ENCODE measurements at places on chromosomes 2 and 18. TPM values are rescaled to one million over a fixed set of nuclear protein-coding genes. Genes with fewer than 3 reads are reported as not detected.

CDH7 gene
- not detected for total RNA-seq

FER1L5 gene
- not detected for total RNA-seq

DNA sequence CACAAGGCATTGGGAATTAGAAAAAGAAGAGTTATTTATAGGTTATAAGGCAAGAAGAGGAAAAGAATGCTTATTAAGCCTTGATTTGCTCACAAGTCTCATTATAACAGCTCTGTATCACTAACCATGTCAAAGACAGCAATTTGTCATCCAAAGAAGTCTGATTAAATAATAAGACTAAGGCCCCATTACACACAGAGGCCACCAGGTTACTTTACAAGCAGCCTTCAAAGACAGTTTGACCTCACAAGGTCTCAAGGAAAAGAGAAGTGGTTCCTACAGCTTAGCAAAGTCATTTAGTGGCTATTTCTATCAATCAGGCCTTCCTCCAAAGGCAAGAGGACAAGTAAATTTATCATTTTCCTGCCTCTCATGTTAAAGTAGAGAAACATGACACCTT is 188.5 kb downstream of the MBD2 start:
- DNase-seq, result no peak

DNA sequence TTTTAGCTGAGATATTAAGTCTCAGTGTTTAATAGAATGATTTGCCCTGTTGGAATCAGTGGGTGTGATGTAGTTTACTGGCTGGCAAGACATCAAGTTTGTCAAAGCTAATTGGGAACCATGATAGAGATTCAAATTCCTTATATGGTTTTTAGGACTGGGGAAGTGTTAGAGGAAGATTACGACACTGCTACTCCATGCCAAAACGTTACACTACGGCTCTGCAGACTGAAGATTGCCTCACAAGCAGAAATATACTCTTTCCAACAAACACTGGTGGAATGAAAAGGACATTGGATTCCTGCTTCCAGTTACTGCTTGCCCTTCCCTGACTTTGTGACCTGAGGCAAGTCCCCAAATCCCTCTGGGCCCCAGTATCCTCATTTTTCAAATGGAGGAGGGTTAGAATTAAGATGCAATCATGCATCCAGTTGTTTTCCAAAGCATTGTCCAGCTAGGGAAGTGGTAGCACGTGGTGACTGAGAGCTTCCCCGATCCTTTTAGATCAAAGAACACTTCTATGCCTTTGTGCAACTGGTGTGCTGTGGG is 147.6 kb downstream of the CDC42EP3 start:
- peak; percentile 9 for DNase-seq

DNA sequence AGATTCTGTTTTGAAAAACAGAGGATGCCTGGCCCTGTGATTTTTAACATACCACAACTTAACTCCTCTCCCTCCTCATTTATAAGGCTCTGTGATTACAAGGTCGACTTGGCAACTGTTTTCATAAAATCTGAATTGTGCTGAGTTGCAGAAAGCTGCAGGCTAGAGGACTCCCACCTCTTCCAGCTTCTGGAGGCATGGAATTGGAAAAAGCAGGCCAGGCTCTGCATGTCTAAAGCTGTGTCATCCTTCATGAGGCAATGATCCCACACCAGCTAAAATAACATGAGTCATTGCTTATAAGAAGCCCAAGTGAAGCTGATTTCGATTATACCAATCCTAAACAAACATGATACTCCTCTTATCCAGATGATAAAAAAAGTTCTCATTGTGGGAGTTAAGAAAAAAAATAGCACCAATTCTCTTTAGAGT is 11.7 kb downstream of the ARHGAP28 start:
- peak; percentile 73 for DNase-seq

DNA sequence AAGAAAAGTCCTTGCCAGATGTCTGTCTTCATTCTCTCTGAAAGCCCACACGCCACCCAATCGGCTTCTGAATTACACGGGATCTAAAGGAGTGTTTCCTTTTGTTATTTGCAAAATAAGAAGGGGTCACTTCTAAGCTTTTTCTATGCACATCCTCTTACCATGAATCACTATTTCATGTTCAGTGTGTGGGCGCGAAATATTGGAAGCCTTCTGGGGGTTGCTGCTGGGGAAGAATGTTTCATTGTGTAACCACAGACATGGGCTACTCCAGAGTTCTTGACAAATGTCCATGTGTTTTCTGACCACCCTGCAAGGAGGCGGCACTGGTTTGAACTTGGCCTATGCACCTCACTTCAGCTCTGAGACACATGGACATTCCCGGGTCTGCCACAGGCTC is 133.6 kb upstream of the APCDD1 start:
- DNase-seq, result no peak

DNA sequence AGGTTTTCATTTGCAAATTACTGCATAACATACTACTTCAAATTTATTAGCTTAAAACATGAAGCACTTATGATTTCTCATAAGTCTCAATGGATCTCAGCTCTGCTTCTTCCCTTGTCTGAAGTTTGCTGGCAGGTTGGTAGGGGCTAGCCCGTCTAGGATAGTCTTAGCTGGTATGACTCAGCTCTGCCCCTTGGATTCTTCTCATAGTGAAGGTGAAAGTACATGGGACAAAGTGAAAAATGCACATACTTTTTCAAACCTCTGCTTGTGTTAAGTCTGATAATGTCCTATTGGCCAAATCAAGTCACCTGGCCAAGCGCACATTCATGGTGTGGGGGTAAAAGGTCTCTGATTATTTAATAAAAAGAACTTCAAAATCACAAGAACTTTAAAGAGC is 184.8 kb upstream of the VWC2L start:
- DNase-seq, result peak; percentile 0

GRCh38 chr18:49321797-49322461 is 138.5 kb downstream of the DYM start:
- DNase-seq, result peak; percentile 64

- DNase-seq, result no peak
Observed at GRCh38 chr2:124534028-124534427, 508.9 kb downstream of the CNTNAP5 start.

Measured in M059J (cell line).